ENCODE measurements at places on chromosomes 4 and X.
A peak's percentile ranks its signal among the peaks of the same experiment; 100 is the strongest.

DNA sequence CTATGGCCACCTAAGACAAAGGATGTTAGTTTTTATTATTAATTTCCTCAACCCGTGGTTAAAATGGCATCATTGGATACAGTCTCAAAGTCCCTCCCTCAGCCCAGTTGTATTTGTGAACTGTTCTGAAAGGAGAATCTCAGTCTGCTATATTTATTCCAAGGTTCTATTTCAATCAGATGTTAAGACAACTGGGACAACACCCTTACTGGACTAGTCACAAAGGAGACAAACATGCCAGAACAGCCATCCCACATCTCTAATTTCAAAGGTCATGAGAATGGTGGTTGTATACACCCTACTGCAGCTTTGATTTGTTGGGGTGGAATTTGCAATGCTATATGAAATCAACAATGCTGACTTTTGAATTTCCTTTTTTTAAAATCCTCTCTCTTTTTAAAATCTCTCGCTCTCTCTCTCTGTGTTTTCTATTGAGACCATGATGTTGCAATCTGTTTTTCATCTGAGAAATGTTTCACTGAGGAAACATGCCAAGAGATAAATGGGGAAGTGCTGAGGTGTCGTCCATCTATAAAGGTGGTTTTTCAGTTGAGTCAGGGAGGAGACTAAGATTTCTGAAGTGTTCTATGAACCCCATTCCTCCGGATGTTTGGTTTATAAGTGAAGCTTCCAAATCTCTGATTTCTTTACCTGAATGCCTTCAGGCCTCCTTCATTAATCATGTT is 201.5 kb upstream of the GATB start:
- DNase-seq = no peak

GRCh38 chr4:113243312-113243711 is 193.9 kb downstream of the ANK2 start:
- DNase-seq = no peak

DNA sequence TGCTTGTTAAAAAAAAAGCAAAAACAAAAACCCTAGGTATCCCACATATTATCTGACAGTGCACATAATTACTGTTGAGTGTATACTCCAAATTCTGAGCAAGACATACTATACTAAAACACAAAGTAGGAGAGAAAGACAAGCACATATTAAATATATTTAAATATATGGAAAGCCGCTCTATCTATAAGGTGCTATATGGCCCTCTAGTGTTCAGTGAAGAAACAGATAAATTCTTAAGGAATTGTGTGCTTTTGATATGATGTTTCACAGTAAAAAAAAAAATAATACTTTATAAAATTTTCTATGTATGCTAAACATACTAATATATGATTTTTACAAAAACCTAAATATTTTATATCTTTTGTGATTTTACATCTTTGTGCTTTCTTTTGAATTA is 137.8 kb downstream of the FBXW7 start:
- DNase-seq = peak; percentile 9

DNA sequence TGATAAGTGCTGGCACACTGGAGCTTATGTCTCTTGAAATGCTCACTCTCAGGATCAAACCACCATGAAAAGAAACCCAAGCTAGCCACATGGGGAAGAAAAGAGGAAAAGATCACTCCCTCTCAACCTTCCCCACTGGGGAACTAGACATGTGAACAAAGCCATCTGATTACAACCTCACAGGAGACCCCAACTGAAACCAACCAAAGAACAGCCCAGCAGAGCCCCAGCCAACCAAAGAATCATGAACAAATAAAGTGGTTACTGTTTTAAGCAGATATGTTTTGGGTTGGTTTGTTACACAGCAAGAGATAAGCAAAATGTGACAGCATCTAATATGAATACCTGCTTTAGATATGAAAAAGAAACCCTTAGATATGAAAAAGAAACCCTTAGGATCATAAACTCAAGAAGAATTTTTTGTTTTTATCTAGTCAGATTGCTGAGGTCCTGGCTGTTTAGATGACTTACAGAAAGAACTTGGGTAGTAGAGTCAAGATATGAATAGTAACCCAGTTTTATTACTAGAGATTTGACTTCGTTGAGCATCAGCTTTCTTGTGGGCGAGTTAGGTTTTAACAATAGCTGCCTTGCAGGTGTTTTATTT is 23.7 kb upstream of the TLR7 start:
- no peak for DNase-seq

- no peak for DNase-seq
Observed at GRCh38 chr4:168474660-168475320, 5.5 kb downstream of the DDX60L start.

DNA sequence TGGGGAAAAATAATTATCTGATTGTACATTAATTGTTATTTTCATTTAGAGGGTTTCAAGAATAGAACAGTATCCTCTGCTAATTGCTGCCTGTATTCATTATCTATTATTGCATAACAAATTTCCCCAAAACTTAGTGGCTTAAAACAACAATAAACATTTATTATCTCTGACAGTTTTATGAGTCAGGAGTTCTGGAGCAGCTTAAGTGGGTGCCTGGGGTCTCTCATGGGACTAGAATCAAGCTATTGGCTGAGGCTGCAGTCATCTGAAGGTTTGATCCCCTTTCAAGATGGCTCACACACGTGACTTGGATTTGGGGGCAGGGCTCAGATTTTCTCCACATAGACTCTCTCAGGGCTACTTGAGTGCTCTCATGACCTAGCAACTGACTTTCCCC is 98.1 kb upstream of the JADE1 start:
- DNase-seq = no peak

- DNase-seq = no peak
Observed at GRCh38 chr4:186887291-186887700, 163.6 kb upstream of the FAT1 start.

DNA sequence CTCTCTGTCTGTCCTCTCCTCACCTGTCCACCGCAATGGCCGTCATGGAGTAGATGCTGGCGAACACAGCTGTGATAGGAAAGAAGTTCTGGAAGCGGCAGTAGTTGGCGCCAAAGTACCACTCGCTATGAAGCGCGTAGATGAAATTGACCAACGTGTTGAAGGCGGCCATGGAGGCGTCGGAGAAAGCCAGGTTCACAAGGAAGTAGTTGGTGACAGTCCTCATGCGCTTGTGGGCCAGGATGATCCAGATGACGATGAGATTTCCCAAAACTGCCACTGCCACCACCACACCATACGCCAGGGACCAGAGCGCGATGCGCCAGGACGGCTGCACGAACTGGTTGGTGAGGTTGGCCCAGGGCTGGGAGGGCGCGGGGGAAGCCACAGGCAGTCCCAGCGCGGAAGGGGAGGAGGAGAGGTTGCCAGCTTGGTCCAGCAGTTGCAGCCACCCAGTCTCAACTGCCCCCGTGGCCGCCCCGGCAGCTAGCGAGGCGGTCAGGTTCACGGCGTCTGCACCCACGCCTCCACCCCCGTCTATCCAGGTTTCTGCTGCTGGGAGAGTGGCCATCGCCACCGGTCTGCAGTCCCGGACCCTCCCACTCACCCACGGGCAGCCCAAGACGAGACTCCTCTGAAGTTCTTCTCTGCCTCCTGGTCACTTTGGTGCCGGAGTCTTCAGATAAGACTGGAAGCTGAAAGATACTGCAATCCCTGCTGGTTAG is 518 bp downstream of the TACR3 start:
- DNase-seq = no peak

DNA sequence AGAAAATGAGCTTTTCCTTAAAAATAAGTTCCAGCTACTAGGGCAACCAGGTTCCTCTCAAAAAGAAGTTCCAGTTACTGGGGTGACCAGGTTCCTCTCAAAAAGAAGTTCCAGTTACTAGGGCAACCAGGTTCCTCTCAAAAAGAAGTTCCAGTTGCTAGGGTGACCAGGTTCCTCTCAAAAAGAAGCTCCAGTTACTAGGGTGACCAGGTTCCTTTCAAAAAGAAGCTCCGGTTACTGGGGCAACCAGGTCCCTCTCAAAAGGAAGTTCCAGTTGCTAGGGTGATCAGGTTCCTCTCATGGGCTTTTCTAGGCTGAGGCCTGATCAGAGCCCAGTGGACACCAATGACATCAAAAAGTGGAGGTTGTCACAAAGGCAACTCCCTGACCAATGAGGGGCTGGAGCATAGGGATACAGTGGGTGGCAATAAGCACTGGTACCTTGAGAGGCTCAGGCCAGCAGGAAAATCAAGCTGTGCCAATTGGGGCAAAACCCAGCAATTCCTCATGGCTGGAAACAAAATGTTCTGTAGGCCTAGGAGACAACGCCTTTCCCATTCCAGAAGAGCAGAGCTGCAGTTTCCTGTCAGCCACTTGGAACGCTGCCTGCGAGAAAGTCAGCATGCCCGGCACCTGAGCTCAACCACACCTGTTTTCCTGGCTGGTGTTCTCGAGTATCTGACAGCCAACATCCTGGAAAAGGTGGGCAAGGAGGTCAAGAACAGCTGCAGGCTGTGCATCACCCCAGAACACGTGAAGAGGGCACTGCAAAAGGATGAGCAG is 12.3 kb upstream of the SYTL5 start:
- DNase-seq = peak; percentile 95

DNA sequence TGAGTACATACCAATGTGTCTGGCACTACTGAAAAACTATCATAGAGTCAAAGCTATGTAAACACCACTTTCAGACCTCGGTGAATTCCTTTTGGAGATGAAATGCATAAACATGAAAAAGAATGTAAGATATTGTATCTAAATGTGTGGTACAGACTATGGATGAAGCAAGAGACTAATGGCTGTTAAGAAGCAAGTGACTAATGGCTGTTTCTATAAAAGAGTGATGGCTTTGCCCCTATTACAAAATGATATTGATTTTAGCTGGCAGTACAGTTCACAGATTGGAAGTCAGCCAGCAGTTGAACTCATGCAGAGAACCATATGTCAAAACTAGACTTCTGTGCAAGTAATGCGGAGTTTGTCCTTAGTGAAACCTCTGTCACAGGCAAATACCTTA is 359.3 kb downstream of the GRXCR1 start:
- peak; percentile 2 for DNase-seq

GRCh38 chr4:69524706-69525105 is 29.0 kb upstream of the UGT2B4 start:
- DNase-seq = no peak

DNA sequence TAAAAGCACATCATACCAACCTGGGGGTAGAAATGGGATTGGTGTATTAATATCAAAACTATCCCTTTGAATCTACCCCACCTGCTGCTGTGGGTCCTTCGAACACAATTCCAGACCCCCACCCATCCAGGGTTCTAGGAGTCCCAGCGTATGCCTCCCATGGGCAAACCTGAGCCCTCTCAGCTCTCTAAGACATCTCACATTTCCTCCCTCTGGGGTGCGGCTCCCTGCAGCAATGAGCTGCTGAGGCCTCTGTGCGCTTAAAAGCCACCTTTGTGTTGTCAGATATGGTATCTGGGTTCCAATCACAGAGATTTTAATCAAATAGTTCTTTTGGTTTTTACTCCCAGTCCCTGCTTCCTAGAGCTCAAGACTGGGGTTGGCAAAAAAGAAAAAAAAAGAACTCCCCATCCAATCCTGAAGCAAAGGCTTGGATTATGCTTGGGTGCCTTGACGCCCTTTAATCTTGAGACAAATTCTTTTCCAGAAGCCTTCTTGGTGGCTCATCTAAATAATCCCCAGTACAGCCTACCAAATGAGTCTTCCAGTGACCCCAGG is 37.5 kb upstream of the NOCT start:
- DNase-seq = no peak

DNA sequence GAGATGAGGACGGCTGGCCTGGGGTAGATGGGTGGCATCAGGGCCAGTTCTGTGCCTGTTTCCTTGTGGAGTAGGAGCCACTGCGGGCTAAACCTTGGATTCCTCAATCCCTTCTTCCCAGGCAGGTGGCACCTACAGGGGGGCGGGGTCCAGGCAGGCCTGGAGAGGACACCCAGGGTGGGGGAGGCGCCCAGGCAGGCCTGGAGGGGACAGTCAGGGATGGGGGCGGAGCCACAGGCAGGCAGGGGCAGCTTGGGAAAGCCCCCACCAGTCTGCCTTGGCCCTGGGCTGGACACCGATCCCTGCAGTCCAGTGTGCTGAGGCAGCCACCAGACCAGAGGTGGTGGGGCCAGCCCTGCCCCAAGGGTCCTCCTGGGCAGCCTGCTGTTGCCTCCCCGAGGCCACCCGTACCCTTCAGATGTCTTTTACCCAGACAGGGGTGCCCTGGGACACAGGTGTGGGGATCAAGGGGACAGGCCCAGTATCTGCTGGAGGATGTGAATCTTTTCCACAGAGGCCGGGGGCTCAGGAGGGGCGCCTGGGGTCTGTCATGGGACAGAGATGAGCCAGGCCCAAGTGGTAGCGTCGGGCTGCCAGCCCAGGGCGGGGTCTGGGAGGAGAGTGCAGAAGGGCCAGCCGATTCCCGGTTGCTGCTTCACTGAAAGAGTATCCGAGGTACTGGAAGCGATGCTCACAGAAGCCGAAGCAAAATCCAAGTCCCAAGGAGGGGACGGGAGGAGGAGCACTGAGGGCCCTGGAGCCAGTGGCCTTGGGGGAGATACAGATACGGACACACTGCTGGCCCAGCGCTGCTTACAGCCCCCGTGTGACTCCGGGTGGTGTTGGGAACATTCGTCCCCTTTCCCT is 34.5 kb downstream of the LRPAP1 start:
- no peak for DNase-seq

DNA sequence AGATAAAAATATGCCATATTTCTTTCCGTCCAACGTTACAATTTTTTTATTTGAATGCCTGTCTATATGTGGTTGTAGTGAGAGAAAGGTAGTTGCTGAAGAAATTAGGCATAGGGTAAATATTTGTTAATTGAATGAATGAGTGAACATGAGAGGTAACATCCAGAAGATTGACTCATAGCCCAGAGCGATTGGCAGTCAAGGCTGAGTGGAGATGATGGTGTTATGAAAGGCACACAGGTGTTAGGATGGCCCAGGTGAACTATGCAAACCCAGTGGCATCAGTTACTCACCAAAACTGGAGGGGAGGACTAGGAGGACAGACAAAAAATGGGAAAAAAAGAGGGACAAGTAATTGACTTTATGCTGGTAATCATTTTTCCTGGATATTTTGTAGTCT is 31.7 kb upstream of the SPRY1 start:
- DNase-seq = no peak

DNA sequence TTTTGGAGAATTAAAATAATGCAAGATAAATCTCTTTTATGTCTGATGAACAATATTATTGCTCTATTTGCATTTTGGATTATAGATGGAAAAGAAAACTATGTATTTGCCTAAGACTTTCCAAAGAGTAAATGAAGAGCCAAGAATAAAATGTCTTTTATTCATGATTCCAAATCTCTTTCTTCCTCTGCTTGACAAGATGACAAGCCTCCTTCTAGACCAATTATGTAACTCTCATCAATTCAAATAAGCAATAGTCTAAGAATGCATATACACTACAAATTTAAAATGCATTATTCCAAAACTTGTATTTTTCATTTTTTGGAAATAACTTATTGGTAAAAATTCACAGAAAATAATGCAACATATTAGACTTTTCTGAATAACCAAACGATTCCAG is 377.3 kb downstream of the GASK1B start:
- DNase-seq = no peak

GRCh38 chr4:8281519-8282133 is 12.1 kb downstream of the HTRA3 start:
- DNase-seq = no peak

DNA sequence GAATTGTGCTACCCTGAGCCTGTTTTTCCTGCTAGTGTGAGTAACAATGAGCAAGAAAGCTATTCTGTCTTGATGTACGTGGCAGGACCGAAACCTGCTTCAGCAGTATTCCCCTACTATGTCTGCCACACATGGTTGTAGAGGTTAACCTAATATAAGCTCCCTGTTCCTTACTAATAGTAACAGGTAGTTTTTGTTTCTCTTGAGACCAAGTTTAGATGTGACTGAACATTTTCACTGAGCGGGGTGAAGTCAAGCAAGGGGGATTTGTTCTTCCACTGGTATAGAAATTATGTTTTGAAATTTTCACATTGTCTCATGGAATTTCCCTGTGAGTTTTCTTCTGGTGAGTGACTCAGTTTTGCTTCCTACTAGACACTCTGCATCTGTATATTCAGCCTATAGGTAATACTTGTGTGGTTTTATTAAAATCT is 37.3 kb downstream of the RRAGB start:
- no peak for DNase-seq
